Astrocyte of the spinal cord (primary cell): ENCODE measurements at places on chromosomes 13 and 19.

DNA sequence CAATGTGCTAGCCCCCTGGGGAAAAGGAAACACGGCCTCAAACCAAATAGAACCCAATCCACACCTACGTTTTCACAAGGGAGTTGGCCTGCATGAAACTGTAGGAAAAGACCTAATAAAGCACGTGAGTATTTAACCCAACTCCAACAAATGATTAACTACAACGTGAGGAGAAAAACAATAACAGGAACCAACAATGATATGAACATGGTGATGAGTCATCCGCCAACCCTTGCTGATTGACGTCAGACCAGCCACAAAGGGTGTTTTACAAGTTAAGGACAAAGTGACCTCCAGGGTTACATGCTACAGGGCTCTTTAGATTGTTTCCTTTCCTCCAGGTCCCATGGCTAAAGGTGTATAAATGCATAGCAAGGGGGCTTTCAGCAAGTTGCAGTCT lies 460.5 kb downstream of the COG6 start:
- DNase-seq = peak; percentile 83

DNA sequence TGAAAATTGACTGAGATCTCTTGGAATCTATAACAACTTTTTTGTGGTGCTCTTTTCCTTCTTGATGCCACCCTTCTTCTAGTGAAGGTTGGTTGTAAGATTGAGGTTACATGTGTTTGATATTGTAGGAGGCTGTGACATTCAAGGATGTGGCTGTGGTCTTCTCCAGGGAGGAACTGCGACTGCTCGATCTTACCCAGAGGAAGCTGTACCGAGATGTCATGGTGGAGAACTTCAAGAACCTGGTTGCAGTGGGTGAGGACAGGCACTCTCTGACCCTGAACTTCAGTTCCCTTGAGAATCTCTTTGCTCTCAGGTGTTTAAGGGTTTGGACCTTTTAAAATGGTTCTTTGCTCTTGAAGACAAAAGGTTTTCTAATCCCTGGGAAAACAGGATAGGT lies 16.0 kb downstream of the ZNF227 start:
- no peak for DNase-seq

GRCh38 chr19:31349160-31349881 lies at the start of gene TSHZ3:
Gene TSHZ3, minus strand, starts transcription at chr19:31349436. Its CDS starts 217 bp downstream, at chr19:31349219.
- DNase-seq = peak; percentile 94

- peak; percentile 58 for DNase-seq
These were observed at the start of gene ISYNA1 for GRCh38 chr19:18437491-18438330. Gene ISYNA1, minus strand, starts transcription at chr19:18438133. Its CDS starts 154 bp downstream, at chr19:18437979.

- DNase-seq = no peak
These were observed 15.7 kb upstream of the TEX29 start for GRCh38 chr13:111304603-111305289.

DNA sequence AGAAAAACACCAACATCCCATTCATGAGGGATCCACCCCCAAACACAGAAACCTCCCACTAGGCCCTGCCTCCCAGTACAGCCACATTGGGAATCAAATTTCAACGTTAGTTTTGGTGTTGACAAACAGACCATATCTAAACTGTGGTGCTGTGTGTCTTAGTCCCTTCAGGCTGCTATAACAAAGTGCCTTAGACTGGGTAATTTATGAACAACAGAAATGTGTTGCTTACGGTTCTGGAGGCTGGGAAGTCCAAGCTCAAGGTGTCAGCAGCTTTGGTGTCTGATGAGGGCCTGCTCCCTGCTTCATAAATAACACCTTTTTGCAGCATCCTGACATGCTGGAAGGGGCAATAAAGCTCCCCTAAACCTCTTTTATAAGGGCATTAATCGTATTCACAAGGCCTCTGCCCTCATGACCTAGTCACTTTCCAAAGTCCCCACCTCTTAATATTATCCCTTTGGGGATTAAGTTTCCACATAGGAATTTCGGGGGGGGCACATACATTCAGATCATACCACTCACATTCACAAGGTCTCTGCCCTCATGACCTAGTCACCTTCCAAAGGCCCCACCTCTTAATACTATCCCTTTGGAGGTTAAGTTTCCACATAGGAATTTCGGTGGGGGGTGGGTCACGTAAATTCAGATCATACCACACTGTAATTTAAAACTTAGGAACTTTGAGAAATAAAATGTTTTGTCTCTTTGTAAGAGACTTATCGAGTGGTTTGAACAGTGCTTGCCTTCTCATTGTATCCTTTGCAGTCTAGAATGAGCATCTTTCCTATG lies 27.5 kb downstream of the ZNF507 start:
- DNase-seq = no peak

DNA sequence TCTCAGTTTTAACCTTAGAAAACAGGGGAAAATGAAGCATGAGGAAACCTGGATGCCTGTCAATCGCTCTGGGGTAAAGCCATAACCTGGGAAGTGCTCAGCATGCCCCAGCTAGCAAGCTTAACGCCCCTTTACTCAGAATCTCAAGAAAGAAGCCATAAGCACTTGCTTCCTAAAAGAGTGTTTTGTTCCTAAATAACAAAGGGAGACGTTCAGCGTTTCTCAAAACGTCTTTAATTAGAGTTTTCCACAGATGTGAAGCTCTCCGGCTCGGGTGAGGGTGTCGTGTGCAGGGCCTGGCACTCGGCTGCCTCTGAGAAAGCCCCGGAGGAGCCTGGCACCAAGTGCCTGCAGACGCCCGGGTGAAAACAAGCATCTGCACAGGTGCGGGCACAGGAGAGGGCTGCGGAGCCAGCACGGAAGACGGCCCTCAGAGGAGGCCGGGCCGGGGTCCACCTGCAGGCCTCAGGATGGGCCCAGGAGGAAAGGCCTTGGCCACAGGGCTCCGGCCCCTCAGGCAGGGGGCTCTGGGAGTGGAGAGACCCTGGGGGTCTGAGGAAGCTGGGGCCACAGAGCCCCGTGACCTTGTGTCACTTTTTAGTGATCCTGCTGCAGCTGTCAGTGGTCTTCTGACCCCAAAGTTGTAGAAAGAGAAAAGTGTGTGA lies 6.2 kb downstream of the GAS6 start:
- DNase-seq = no peak

DNA sequence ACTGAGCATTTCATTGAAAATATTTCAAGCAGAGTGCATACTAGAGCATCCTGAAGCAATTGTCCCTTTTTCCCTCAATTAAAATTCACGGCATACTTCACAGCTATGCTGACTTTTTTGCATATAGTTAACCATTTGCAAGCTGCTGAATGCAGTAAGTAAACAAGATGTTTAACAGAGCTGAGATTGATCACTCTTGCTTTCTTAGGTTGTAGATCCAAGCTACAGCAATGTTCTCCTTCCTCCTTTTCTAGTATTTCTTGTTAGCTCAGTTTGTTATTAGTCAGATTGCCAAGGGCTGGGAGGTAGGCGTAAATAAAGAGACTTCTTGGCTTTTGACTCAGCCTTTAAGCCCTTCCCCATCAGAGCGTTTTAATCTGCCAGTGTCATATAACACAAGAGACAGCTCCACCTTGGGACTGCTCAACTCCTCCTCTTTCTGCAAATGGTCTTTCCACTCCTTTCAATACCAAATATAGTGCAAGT lies at the start of gene SLITRK6:
Gene SLITRK6 (minus strand): TSS at position 323 of the 486 bp plus-strand sequence. CDS start 2,911 bp downstream, outside the sequence.
- peak; percentile 79 for DNase-seq

GRCh38 chr19:12806242-12807081 lies at the start of gene RNASEH2A:
Gene RNASEH2A, plus strand, starts transcription at chr19:12806584. Its CDS starts 90 bp downstream, at chr19:12806674.
- peak; percentile 92 for DNase-seq

DNA sequence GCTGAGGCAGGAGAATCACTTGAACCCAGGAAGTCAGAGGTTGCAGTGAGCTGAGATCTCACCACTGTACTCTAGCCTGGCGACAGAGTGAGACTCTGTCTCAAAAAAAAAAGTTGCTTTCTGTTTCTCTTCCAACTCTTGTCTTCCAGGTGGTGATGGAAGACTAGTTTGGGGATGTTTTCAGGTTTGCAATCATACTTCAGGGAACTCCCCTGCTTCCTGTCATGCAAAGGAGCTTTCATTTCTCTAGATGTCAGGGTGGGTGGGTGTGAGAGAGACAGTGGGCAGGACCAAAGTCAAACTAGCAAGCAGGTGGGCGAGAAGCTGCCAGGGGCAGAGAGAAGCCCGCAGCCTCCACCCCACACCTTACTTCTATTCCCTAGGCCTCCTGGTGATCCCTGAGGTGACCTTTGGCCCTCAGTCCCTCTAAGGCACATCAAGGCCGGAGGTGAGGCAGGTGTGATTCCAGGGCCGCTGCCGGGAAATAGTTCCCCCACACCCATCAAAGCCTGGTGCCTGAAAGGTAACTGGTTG lies 25.7 kb downstream of the CCNE1 start:
- DNase-seq = no peak

GRCh38 chr19:10876459-10877240 lies 5.3 kb downstream of the CARM1 start:
- DNase-seq = no peak
